ENCODE measurements at places on chromosomes 6 and 20.

- DNase-seq, result no peak
These were observed 46.8 kb downstream of the PCNA start for GRCh38 chr20:5072756-5073659.

DNA sequence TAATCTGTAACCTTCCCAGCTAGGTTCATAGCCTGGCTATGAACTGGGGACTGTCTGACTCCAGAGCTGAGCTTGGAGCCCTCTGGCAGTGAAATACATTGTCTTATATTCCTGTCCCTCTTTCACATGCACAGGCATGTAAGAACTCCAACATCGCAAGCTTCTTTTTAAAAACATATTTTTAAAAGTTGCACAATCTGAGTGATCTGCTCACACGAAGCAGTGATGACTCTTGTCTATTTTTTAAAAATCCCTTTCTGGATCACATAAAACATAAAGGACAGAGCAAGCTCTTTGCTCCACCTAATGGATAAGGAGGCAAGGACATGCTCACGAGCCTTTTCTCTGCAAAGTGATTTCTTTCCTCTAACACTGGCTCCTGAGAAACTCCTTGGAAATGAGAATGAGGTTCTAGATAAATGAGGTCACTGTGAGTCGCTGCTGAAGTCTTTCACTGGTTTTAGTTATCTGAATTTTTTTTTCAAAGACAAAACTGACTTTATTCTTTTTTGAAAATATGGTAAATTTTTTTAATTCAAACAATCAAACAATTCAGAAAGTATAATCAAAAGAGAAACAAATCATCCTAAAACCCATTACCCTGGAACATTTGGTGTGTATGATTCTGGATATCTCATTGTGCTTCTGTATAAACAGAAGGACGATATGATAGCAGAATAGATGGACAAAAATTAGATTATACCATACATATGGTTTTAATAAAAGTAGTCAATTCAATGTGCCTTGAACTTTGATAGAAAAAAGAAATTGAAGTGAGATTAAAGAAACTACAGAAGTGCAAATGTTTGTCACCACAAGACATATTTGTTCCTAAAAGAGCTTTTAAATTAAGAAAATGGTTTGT lies 30.8 kb downstream of the IL20RA start:
- no peak for DNase-seq

GRCh38 chr6:169240591-169241390 lies 12.9 kb downstream of the THBS2 start:
- no peak for DNase-seq

DNA sequence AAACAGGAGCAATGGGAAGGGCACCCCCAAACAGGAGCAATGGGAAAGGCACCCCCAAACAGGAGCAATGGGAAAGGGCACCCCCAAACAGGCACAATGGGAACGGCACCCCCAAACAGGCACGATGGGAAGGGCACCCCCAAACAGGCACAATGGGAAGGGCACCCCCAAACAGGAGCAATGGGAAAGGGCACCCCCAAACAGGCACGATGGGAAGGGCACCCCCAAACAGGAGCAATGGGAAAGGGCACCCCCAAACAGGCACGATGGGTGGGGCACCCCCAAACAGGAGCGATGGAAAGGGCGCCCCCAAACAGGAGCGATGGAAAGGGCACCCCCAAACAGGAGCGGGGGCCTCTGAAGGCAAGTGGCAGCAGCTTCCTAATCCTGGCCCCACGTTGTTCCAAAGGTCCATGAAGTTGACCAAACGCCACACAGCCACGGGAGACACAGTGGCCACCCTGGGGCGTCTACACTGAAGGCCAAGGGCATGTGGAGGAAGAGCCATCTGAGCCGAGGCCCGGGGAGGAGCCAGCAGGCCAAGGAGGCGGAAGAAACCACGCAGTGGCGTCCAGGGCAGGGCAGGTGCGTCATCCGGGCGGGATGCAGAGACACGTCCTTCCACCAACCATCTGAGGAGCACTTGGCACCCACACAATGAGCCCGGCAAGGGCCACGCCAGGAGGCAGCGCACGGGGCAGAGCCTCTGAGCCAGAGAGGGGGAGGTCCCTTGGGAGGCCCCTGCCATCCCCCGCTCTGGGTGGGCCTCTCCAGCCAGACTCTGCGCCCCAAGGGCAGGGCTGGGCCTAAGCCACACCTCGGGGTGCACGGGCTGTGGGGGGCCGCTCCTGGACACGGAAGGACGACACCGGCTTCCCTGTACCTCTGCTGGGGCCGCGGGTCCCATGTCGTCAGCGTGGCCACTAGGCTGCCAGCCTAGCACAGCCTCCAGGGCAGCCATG lies 21.5 kb upstream of the NTSR1 start:
- no peak for DNase-seq

DNA sequence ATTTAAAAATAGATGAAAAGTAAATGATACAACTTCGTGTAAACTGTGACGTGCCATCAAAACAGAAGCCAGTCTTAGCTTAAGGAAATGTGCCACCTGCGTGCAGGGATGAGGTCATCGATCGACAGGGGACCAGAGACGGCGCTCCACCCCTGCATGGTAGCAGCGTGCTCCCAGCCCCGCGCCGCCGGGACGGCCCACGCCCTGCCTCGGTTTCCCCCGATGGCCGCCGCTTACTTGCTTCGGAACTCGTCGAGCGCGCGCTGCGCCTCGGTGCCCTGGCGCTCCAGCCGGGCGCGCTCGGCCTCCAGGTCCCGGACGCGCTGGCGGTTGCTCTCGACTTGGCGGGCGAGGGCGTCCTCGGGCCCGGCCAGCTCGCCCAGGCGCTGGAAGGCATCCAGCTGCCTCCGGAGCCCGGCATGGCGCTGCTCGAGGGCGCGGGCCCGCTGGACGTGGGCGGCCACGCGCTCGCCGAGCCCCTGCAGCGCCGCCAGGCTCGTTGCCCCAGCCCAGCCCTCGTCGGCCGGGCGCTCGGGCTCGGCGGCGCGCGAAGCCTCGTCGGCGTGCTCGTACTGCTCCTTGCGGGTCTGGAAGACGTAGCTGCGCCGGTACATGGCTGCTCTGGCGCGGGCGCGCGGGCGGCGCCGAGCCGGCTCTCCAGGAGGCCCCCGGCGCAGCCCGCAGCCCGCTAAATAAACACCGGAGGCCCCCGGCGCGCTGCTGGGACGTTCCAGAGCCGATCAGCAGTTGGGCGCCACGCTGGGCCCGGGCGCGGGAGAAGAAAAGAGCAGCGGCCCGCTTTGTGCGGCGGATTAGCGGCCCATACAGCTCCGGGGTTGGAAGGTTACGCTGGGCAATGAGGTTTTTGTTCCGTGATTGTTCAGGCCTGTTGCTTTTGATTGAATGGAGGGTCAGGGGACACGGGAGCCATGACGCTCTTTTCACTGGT lies at the start of gene BFSP1:
Gene BFSP1, minus strand, starts transcription at position 664 of the 949 bp plus-strand sequence. Its CDS starts 50 bp downstream, at position 614.
- DNase-seq, result no peak

DNA sequence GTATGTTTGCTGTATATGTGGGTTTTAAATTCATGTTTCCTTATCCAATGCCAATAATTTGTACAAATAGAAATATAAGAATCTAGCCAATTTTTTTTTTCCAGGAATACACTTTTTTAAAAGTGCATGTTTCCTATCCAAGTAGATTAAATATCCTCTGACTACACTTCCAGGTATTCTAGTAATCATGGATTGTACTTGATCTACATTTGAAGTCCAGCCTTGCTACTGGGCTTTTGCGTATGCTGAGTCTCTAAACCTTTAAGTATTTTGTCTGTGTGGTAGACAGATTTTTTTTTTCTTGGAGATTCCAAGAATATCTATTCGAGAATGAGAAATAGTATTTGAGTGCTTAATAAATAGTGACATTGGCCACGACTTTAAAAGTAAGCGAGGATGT lies 188.3 kb downstream of the SASH1 start:
- no peak for DNase-seq

GRCh38 chr20:10281911-10282310 lies 63.3 kb downstream of the SNAP25 start:
- no peak for DNase-seq

DNA sequence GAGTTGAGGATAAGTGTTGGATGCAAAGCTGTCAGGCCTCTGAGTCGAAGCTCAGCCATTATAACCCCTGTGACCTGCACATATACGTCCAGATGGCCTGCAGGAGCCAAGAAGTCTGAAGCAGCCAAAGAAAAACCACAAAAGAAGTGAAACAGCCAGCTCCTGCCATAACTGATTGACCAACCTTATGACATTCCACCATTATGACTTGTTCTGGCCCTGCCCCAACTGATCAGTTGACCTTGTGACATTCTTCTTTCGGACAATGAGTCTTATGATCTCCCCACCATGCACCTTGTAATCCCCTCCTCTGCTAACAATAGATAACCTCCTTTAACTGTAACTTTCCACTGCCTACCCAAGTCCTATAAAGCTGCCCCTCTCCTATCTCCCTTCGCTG lies 133.7 kb upstream of the AGPAT4 start:
- no peak for DNase-seq

DNA sequence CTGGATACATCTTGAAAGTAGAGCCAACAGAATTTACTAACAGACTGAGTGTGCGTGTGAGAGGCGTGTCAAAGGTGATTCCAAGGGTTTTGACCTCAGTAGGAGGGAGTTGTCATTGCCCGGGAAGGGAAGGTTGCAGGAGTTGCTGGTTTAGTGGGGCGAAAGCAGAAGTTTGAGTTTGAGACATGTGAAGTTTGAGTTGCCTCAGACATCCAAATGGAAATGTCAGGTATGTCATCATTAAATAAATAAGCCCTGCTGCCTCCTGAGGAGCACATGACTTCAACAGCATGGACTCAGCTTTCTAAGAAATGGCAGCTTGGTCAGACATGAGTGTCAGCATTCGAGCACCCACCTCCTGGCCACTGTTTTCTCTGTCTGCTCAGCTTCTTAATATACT lies 26.6 kb upstream of the TGM2 start:
- DNase-seq, result no peak

DNA sequence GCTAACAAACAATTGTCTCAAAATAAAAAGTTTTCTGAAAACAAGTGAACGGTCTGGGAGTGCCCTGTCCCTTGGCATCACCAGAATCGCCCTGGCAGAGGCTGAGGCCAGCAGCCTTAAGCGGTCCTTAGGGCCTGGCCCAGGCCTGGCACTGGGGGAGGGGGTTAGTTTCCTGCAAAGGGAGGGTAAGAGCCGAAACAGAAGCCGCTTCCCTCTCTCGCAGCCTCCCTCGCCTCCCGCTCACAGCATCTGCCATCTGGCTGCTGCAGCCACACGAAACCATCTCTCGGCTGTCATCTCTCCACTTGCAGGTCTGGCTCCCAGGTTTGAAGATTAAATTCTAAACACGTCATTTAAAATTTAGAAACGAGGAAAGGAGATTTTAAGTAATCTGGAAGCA lies 31.5 kb downstream of the PMEPA1 start:
- no peak for DNase-seq

DNA sequence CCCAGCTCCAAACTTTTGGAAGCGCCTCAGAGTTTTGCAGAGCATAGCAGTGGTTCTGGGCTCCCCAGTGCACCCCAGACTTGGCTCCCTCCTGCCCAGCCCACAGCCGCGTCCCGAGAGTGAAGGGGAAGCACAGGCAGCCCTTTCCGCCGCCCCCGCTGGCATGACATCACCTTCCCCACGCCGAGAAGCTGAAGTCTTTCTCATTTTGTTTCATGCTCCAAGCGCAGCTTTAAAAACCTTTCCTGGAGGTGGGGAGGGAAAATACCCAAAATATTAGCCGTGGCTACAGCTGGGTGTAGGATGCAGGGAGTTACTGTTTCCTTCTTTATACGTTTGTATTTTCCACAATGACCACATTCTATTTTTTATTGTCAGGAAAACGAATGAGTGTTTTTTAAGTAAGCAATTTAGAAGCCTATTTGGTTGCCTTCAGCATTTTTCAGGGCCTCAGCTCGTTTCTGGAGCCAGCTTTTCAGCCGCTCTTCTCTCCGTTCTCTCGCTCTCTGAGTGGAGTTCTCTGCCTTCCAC lies 72.9 kb downstream of the SNX5 start:
- no peak for DNase-seq

GRCh38 chr6:128039543-128039942 lies 138.7 kb upstream of the THEMIS start:
- DNase-seq, result no peak

GRCh38 chr20:6828794-6829423 lies 61.4 kb downstream of the BMP2 start:
- peak; percentile 13 for DNase-seq

DNA sequence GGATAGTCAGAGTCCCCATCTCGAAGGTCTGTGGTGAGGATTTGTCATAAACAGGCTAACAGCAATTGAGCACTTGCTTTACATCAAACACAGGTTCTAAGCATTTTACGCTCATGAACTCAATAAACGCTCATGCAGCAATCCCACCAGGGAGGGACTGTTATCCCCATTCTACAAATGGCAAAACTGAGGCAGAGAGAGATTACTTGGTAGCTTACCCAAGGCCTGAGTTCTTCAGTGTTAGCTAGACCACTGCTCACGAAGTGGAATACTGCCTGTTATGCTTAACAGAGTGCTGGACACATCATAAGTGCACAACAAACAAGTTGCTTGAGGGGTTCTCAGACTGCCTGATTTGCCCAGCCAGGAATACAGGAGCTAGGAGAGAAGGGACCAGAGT lies 23.7 kb upstream of the TCP11 start:
- DNase-seq, result no peak

GRCh38 chr20:36384022-36384619 lies 78.0 kb downstream of the DLGAP4 start:
- DNase-seq, result no peak

DNA sequence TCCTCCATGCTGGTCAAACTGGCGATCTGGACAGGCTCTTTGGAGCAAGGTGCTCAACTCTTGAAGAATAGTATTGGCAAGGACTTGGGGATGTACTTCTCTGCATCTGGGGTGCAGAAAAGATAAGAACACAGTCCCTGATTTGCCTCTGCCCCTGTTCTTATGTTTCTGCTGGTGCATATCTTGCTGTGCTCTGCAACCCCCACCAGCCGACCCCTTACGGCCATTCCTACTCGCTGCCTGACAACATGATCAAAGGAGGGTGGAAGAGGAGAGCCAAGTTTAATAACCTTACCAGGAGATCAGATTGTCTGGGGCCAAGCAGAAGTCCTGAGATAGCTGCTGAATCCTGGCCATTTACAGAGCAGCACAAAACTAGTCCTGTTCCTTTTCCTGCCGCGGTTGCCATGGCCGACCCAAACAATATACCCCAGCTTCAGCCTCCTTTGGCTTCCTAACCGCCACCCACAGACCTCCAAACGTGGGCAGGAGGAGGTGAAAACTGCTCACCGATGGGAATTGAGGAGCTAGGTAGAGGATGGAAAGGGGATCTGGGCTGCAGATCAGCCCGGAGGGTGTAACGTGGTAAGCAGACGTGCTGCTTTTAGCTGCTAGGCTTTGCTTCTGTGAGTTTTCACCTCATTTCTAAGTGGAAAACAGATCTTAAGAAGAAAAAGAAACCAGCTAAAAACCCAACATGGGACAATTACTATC lies 60.9 kb downstream of the ATXN1 start:
- DNase-seq, result no peak

- no peak for DNase-seq
These were observed 173.9 kb downstream of the LMBRD1 start for GRCh38 chr6:69622924-69623323.

Measured in bone marrow (tissue), 2 donors.